ENCODE measurements at places on chromosomes 5 and 9. TPM values are rescaled to one million over a fixed set of nuclear protein-coding genes. Genes with fewer than 3 reads are reported as not detected.

The PCAT7 gene
- polyA plus RNA-seq: 0.40 TPM

The LEAP2 gene
- 8.7 TPM for polyA plus RNA-seq

The LRRC14B gene
- not detected for polyA plus RNA-seq

The CCDC152 gene
- polyA plus RNA-seq: 16.1 TPM

The VLDLR gene
- 33.0 TPM for polyA plus RNA-seq

The EMB gene
- 5.2 TPM for polyA plus RNA-seq

The OR2S2 gene
- not detected for polyA plus RNA-seq

GRCh38 chr9:105406369-105406768 is 41.5 kb upstream of the FSD1L start:
- no peak for DNase-seq

DNA sequence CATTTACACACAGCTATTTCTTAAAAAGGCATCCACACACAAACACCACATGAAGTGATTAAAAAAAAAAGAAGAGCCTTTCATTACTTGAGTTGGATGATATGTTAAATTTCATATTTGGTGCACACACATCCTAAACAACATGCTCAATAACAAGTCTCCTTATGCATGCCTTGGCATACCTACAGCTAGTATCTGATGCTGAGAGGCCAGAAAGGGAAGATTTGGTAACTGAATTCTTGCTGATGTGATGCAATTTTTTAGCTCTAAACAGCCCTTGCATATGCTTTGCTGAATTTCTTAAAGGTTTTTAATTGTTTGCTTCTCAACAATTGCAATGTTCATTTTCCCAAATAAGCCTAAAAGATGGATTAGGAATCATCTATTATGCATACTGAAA is 338.8 kb downstream of the ARL15 start:
- DNase-seq: no peak

DNA sequence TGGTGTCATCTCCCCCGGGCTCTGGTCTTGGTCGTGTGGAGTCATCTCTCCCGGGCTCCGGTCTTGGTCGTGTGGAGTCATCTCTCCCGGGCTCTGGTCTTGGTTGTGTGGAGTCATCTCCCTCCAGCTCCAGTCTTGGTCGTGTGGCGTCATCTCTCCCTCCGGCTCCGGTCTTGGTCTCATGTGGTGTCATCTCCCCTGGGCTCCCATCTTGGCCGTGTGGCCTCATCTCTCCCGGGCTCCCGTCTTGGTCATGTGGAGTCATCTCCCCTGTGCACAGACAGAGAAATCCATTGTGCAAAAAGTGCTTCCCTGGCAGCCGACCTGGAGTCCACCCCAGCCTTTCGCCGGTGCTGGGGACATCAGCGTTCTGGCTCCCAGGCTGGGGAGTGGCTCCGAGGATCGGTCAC is 91.1 kb upstream of the CACNA1B start:
- no peak for DNase-seq

DNA sequence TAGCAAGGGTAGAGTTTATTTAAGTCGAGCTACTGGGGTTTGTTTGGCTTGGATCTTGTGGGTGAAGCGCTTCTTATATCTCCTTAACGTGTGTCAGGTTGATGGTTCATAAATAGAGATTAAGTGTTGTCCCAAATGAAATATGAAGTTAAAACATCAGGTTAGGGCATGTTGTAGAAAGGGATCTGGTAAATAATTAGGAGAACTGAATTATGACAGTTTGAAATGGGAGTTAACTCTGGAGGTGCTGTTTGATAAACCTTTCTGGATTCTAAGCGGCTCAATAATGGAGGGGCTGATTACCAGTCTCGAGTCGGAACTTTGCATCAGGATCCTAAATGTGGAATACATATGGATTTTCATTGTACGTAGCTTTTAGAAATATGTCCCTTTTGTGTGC is 717.0 kb upstream of the WWC1 start:
- no peak for DNase-seq

DNA sequence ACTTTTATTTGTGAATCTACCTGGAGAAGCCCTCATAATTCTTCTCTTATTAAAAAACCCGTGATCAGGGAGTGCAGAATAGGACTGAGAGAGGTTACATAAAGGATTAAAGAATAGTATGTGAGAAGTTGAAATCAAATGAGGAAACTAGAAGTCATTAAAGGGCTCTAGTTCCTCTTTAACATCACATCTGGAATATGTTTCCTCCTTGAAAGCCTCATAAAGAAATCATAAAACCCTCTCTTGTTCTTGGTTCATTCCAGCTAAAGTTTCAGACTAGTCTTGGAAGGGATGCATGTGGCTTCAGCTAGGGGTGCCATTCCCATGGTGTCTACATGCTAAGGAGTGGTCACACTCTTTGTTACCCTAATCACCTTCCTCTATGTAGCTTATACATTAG is 5.7 kb upstream of the C5orf46 start:
- no peak for DNase-seq

GRCh38 chr5:1254196-1254595 is 29.0 kb downstream of the SLC6A18 start:
- no peak for DNase-seq

DNA sequence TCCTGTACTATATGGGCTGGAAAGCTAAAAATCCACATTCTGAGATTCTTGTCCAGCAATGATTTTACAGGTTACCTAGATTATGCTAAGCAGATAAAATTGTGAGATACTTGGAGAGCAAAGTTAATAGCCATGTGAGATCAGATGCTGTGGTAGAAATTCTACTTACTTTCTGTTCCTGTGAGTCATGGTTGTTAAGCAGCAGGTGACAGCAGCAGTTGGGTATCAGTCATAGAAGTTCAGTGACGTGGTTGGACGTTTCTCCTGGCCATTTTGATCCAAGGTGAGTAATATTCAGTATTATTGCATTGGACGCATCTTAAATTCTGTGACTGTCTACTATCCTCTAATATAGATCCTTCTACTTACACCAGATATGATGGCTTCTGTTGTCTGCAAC is 524.5 kb downstream of the TMEM38B start:
- DNase-seq: no peak

DNA sequence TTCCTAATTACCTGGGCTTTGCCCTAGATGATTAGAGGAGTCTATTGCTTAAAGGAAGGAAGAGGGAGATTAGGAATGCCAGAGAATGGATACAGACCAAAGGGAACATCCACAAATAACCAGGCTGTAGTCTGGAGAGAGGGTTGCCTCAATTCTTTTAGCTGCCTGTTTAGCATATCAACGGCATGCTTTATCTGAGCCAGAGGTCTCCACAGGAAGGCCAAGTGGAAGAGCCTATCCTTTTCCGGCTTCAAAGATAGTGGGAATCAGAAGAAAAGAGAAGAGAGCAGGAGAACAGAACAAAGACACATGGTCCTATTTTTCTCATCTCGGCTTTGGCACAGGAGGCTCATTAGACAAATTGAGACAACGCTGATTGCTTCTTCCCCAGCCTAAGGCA is 142.4 kb downstream of the NMUR2 start:
- no peak for DNase-seq

GRCh38 chr5:154756009-154756867 is 1.1 kb downstream of the LARP1 start:
- DNase-seq: no peak

GRCh38 chr9:38092200-38092524 is 23.1 kb upstream of the SHB start:
- DNase-seq: no peak

DNA sequence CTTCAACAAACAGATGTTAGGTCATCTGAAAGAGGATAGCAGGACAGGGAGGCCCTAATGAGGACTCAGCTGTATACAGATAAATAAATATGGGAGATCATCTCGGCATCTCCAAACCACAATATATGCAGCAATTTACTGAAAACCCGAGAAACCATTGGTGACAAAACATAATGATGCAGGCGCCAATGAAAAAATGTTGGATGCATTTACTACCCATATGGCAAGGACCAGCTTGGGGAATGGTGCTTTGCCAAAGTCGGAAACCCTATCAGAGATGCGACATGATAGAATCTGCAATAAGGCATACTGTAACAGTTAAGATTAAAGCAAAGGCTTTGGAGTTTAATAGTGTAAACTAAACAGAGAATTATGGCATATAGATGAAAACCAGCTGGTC is 92.0 kb downstream of the SNCAIP start:
- DNase-seq: no peak

DNA sequence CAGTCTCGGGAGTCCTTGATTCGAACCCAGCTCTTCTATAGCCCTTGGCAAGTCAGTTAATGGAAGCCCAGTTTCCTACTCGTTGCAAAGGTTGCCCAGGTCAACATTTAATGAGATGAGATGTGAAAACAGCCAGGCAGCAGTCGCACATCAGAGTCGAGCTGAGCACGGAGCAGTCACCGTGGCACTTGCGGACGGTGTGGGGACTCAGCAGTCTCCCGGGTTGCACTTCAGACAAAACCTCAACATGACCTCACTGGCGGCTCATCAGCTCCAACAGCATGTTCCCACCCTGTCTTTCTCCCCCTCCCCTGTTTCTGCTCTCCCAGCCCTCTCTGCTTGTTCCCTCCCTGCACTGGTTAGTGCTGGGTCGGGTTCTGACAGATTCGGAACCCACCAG is 35.8 kb downstream of the UBE2QL1 start:
- DNase-seq: no peak

GRCh38 chr5:139133282-139133681 is 64.9 kb downstream of the SIL1 start:
- DNase-seq: no peak

GRCh38 chr5:122162100-122162638 is 32.8 kb downstream of the ZNF474 start:
- DNase-seq: no peak

- no peak for DNase-seq
Observed at GRCh38 chr5:119948162-119948561, 318.8 kb downstream of the FAM170A start.

- no peak for DNase-seq
Observed at GRCh38 chr5:32859211-32859641, 148.1 kb downstream of the NPR3 start.

DNA sequence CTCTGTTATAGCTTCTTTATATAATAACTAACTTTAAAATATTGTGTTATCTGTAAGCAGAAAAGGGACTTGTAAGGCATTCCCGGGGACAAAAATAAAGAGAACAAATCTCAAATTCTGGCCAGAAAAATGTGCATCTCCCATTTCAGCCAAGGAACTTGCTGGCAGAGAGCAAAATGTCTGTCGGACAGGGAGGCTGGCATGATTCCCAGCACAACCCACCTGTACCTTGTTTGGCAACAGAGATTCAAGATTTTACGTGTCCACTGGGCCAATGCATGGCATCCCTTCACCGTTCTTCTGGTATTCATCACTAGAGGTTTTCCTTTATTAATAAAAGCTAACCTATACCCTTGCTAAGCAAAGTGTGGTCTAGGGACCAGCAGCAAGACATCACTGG is 566.6 kb downstream of the PSAT1 start:
- no peak for DNase-seq

- DNase-seq: no peak
Observed at GRCh38 chr9:96021551-96022444, 146.3 kb downstream of the ERCC6L2 start.
